ENCODE measurements at places on chromosomes 11 and 22. TPM values are rescaled to one million over a fixed set of nuclear protein-coding genes. Genes with fewer than 3 reads are reported as not detected.

The KLHDC7B gene
- not detected for total RNA-seq

DNA sequence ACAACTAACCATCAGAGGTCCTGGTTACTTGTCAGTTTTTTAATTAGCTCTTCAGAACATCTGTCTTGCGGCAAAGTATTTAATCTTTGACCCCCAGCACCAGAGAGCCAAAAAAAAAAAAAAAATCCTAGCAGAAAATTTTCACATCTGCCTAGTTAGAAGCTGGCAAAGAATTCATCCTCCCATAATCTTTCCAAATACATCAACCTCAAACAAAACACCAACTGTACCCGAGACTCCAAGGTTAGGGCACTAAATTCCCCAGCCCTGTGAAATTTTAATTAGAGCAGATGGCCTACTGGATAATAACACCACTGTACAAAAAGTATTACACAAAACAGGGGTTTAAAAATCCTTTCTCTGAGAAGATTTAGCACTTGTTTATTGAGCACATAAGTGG is 55.7 kb downstream of the RAB38 start:
- DNase-seq = no peak

GRCh38 chr11:63491636-63492372 is 837 bp upstream of the PLAAT5 start:
- no peak for DNase-seq

- DNase-seq = no peak
Observed at GRCh38 chr11:113072237-113072858, 111.1 kb downstream of the NCAM1 start.

DNA sequence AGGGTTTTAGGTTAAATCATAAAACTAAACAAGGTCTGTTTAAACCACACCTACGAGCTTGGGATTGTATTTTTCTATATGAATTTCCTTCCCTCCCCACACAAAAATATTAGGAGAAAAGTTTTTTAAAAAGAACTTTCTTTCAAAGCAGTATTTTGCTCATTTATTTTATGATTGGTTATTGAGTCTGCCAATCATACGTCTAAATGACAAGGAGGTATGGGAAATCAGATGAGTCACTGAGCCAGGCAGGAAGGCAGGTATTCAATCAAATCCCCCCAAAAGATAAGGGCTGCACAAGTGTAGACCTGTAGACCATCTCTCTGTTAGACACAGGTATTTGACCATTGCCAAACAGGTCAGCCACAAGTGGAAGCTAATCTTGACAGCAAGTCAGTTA is 440.1 kb upstream of the CCDC90B start:
- DNase-seq = no peak

The NXPE2 gene
- 0.33 TPM for total RNA-seq

Data from dorsolateral prefrontal cortex (tissue), 122 donors.